ENCODE measurements at places on chromosomes 6 and 20. TPM values are rescaled to one million over a fixed set of nuclear protein-coding genes. Genes with fewer than 3 reads are reported as not detected.

CEP43 gene
- 26.8 TPM for total RNA-seq

CDH4 gene
- total RNA-seq: 25.6 TPM

CALHM5 gene
- 0.25 TPM for total RNA-seq

CYP39A1 gene
- total RNA-seq: 3.0 TPM

CALHM6 gene
- 3.9 TPM for total RNA-seq

FGD2 gene
- 2.2 TPM for total RNA-seq

SLC4A11 gene
- total RNA-seq: under 0.01 TPM

C6orf58 gene
- total RNA-seq: 0.25 TPM

METTL24 gene
- total RNA-seq: 0.98 TPM

Data from temporal lobe (tissue), 4 donors.